ENCODE measurements at places on chromosomes 1 and 21.

- no peaks in the 10 kb centered on the region for H3K36me3 ChIP-seq
- H3K27me3 ChIP-seq = no peaks in the 10 kb centered on the region
- no peak for DNase-seq
- no peak overlapping the region for H3K4me3 ChIP-seq
- peaks cover 61% of the 10 kb centered on the region for H3K4me1 ChIP-seq
These were observed 70.4 kb downstream of the PLXNA2 start for GRCh38 chr1:208173749-208174148.

DNA sequence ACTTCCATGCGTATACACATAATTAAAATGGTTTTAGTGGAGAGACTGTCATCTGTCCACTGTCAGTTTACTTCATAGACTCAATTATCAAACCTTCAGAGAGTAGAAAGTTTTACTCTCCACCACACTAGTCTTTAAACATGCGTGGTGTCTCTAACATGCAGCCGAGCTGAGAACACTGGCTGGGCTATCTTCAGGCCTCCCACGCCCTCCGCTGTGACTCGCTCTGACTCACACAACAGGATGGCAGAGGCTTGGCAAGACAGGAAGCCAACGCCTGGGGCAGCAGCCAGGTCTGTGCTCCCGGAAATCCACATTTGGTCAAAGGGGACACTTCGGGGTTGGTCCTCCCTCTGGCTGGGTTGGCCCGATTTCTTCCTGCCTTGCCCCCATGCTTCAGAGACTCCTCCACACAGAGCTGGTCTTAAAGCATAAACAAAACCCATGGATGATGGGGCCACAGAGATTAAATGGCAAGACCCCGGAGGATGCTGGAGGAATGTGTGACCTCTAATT is 22.7 kb upstream of the IFNGR2 start:
- H3K4me1 ChIP-seq = peaks cover 9% of the 10 kb centered on the region
- H3K27ac ChIP-seq = peak overlapping the region; percentile 55
- no peaks in the 10 kb centered on the region for H3K27me3 ChIP-seq
- no peaks in the 10 kb centered on the region for H3K36me3 ChIP-seq

GRCh38 chr1:222914861-222915632 is 100.2 kb downstream of the DISP1 start:
- no peak overlapping the region for H3K4me3 ChIP-seq
- H3K27ac ChIP-seq = no peak overlapping the region
- no peaks in the 10 kb centered on the region for H3K4me1 ChIP-seq
- no peaks in the 10 kb centered on the region for H3K27me3 ChIP-seq
- no peak for DNase-seq
- no peaks in the 10 kb centered on the region for H3K36me3 ChIP-seq

- H3K36me3 ChIP-seq = no peaks in the 10 kb centered on the region
- no peaks in the 10 kb centered on the region for H3K27me3 ChIP-seq
- no peak for DNase-seq
These were observed 24.2 kb downstream of the TRABD2B start for GRCh38 chr1:47972864-47973432.

DNA sequence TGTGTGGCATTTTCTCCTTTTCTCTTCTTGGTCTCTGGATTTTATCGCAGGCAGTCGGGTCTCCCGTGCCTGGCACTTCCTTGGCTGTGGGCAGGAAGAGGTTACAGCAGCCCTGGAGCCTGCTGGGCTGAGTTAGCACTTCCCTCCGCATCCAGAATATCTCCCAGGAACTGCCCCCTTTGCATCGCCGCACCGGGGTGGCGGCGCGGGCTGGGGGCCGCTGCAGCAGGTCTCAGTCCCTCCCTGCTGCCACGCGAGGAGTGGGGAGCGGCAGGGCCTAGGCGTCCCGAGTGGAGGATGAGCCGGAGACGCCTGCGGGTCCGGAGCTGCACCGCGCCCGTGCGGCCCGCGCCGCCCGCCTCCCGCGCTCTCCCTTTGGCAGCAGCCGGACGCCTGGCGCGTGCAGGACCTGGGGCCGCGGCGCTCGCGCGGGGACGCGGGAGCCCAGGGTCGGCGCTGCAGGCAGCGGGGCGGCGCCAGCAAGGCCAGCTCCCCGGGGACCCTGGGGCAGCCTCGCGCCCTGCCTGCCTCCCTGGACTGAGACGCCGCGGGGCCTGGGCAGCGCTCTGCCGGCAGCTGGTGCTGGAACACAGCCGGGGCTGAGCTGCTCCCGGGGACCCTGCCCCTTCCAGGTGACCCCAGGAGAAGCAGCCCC is 192.8 kb downstream of the PRDM2 start:
- DNase-seq = no peak
- peaks cover 79% of the 10 kb centered on the region for H3K27me3 ChIP-seq
- no peaks in the 10 kb centered on the region for H3K36me3 ChIP-seq
- H3K27ac ChIP-seq = no peak overlapping the region
- H3K4me3 ChIP-seq = peak overlapping the region; percentile 43

GRCh38 chr1:92362970-92363369 is 64.1 kb downstream of the RPAP2 start:
- no peak overlapping the region for H3K4me3 ChIP-seq
- no peaks in the 10 kb centered on the region for H3K4me1 ChIP-seq
- H3K36me3 ChIP-seq = no peaks in the 10 kb centered on the region
- no peak for DNase-seq

DNA sequence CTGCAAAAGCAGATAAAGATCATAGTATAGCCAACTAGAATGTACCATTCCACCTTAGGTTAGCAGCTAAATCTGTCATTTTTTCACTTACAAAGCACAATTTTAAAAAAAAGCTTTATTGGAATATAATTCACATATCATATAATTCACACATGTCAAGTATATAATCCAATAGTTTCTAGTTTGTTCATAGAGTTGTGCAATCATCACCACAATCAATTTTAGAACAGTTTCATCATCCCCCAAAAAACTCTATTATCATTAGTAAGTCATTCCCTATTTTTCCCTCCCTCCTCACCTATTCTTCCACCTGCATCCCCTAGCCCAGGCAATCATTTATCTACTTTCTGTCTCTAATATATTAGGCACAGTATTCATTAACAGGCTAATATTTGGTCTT is 32.0 kb upstream of the INSL5 start:
- no peak for DNase-seq
- no peaks in the 10 kb centered on the region for H3K4me1 ChIP-seq
- H3K27ac ChIP-seq = no peak overlapping the region
- H3K27me3 ChIP-seq = no peaks in the 10 kb centered on the region
- no peaks in the 10 kb centered on the region for H3K36me3 ChIP-seq

Measured in heart left ventricle (tissue), 16 donors.